ENCODE measurements at places on chromosomes 7 and 10.
A peak's percentile ranks its signal among the peaks of the same experiment; 100 is the strongest.

DNA sequence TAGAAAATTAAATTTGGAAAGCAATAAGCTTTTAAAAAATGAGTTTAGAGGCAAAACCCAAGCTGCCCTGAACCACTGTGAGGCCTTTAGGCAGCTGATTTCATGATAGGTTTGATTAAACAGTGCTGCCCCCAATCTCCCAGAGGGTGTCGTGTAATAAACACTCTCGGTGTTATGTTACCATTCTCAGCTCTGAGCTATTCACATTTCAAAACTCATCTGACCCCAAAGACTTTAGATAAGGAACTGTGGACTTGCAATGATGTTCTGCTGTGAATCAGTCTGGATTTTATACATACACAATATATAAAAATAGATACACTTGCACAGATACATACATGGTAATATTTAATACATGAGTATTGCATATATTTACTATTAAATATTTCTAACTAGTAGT lies 120.4 kb downstream of the MALRD1 start:
- DNase-seq = no peak

DNA sequence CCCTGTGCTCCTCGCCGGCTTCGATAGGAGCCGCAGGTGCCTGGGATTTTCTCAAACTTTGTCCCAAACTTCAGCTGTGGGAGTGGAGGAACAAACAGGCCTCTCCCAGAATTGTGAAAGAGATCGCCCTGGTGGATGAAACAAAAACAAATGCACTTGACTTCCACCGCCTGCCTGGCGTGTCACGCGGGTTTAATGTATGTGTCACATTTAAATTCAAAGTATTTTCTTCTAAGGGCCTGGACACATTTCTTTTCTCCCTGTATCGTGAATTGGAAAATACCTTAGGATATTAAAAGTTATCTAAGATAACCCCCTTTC lies 694 bp upstream of the WASL start:
- no peak for DNase-seq

DNA sequence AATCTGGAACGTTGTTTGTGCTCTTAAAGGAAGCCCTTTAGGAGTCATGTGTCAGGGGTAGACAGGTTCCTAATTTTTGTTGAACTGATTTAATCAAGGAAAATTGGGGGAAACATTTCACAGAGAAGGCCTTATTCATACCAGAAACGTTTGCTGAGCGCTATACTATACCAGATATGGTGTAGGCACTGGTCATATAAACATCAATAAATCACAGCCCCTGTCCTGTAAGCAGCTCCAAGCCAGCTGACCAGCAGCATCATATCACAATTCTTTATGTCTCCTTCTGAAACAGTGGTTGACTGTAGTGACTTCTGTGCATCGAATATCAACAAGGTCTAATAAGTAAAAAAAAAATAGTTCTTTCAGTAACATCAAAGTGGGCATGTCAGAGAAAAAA lies 1.1 kb downstream of the TMEM178B start:
- DNase-seq = no peak

DNA sequence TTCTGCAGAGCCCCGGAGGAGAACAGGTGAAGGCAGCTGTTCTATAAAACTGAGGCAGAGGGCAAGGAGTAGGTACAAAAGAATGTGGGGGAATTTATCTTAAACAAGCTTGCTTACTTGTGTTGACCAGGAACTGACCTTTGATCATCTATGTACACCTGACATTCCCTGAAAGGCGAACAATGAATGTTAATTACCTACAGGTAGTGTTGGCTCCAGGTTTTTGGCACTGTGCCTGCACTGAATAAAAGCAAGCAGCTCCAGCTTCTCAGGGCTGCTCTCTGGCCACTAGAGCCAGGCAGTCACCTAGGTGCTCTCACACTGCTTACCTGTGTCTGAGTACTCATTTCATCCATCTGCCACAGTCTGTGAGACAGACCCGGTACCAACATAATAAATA lies 87.0 kb downstream of the RAPGEF5 start:
- no peak for DNase-seq

DNA sequence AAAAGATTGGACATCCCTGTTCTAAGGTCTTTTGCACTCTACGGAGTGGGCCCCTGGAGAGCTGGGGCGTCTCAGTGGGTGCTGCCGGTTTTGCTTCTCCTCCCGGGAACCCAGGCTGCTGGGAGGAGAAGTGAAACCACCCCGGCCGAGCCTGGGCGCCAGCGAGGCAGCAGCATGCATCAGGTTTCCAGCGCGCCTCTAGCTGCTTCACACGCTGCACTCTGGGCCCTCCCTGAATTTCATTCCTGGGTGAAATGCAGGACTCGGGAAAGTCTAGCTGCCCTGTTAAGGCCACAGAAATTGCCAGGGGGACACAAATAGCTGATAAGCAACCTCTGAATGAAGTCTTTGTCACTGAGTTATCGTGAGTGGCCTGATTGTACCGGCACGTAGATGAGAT lies 127.4 kb downstream of the TRRAP start:
- no peak for DNase-seq

GRCh38 chr7:159317294-159317693 lies 172.6 kb upstream of the VIPR2 start:
- no peak for DNase-seq

DNA sequence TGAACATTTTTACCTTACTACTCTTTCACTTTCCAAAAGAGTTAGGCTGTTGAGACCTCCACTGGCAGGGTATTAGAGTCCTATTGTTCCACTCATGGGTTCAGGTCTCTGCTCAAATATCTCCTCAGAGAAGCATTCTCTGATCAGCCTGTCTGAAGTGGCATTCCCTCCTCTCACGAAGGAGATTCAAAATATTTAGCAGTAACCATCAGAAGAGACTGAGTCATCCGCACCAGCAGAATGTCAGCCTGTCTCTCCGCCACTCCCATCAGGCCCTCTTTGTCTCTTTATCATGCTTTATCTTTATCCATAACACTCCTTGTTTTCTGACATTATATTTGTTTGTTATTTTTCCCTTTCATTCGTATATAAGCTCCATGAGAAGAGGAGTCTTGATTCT lies 79.1 kb downstream of the AASS start:
- no peak for DNase-seq

GRCh38 chr7:68789597-68789996 lies 808.7 kb upstream of the AUTS2 start:
- no peak for DNase-seq

DNA sequence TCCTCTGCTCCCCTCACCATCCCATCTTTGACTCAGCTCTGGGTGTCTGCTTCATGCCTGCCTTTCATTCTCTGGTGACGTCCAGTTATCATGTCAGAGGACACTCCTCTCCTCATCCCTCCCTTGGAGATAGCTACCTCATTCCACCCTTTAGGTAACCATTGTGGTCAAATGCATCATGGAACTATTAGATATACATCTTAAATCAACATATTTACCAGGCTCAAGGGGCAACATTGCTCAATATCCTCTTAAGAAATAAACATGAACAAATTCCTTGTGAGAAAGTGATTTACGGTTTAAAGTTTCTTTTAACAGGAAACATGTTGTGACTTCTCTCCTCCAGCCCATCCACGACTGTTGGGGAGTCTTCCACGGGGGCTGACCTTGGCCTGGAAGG lies 511.6 kb upstream of the IGFBP3 start:
- DNase-seq = no peak

DNA sequence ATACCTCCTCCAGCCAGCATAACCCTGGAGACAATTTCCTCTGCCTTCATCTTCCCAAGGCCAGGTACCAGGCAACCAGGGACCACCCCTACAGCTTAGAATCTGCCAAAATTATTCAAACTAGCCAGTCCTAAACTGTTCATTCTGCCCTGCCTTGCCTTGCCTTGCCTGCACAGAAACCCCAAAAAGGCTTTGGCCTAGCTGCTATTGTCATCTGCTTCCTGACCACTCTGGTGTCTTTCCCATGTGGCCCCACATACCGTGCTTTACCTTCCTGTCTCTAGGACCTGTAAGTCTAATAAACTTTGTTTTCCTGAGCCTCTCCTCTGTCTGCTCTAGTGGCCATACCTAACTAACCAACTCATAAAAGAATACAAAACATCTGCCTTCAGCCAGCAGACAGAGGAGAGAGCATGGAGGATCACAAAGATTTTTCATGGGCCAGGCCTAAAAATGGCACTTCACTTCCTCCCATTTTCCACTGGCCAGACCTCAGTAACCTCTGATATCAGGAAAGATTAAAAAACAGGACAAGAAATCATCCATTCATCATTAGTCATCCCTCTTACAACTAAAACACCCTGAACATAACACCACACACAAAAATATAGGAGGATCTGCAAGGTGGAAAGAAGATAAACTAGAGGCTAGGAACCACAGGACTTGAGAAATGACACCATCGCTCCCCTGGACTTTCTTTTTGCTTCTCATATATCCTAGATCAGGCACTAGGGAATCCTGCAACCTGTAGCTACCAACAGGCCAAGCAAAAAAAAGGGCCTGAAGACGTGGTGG lies 51.5 kb downstream of the IMMP2L start:
- no peak for DNase-seq

DNA sequence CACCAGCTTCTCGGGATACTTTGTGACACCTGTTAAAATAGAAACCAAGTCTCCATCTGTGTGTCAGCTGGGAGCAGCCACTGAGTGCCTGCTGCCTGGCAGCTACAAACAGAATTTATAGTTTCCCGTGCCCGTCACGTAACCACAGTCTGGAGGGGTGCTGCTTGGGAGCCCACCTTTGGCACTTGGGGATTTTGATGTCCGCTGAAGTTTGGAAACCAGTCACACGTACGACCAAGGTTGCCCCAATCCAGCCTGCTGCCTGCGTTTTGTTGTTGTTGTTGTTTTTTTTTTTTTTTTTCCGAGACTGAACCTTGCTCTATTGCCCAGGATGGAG lies 1.6 kb downstream of the TRRAP start:
- DNase-seq = no peak

- no peak for DNase-seq
These were observed 108.1 kb downstream of the CFTR start for GRCh38 chr7:117587931-117588330.

GRCh38 chr10:76555067-76555670 lies 1082.4 kb downstream of the KCNMA1 start:
- no peak for DNase-seq

DNA sequence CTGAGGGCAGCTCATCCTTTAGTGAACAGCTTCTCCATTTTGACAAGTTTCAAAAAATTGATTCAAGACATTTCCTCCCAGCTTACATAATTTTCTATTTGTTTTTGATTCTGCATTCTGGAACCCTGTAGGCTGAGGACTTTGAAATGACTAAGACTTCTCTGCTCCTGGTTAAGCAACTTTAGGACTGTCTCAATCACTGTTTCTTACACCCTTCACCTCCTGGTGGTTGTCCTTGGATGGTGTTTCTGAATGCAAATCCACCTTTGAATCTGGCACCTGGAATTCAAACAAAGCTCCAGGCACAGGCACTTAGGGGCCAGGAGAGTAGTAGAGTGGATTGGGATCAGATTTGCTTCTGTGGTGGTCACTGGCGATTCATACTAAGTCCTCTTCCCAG lies 595.5 kb downstream of the LRMDA start:
- no peak for DNase-seq

GRCh38 chr10:90859321-90859751 lies 1.5 kb upstream of the HTR7 start:
- no peak for DNase-seq

- DNase-seq = no peak
These were observed 41.1 kb upstream of the IL15RA start for GRCh38 chr10:6018422-6018821.

DNA sequence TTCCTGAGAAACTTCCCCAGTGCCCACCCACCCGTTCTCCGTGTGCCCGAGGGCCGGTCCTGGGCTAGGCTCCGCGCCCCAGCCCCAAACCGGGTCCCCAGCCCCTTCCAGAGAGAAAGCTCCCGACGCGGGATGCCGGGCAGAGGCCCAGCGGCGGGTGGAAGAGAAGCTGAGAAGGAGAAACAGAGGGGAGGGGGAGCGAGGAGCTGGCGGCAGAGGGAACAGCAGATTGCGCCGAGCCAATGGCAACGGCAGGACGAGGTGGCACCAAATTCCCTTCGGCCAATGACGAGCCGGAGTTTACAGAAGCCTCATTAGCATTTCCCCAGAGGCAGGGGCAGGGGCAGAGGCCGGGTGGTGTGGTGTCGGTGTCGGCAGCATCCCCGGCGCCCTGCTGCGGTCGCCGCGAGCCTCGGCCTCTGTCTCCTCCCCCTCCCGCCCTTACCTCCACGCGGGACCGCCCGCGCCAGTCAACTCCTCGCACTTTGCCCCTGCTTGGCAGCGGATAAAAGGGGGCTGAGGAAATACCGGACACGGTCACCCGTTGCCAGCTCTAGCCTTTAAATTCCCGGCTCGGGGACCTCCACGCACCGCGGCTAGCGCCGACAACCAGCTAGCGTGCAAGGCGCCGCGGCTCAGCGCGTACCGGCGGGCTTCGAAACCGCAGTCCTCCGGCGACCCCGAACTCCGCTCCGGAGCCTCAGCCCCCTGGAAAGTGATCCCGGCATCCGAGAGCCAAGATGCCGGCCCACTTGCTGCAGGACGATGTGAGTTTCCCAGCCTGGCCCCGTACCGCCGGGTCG lies at the start of gene SCD:
Gene SCD, plus strand, starts transcription at position 469 of the 803 bp plus-strand sequence. Its CDS starts 272 bp downstream, at position 741.
- DNase-seq = peak; percentile 85

DNA sequence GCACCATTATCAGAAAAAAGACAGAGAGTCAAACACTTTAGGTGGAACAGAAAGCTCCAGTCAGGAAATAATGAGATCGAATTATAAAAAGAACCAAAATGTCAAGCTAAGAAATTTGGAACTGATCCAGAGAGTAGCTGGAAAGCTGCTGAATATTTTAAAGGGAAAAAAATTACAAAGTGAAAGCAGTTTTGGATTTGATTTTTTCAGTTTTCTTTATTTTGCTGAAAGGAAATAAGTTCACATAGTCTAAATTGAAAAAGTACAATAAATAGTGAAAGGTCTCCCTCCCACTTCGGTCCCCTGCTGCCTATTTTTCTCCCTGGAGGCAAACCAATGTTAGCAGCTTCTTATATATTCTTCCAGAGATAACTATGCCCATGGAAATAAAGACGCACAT lies 11.3 kb upstream of the TOMM7 start:
- no peak for DNase-seq

DNA sequence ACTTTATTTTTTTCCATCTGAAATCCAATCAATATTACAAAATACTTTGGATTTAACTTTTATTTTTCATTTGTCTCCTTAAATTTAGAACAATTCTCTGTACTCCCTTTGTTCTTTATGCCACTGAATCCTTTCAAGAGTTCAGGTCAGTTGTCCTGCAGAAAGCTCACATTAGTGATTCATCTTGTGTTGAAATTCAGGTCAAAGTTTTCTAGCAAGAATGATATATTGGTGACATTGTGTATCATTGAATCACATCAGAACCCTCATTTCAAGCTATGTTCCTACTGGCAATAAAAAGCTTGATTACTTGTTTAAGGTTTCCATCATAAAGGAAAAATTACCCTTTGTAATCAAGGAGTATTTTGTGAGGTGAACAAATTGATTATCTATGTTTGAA lies 378.8 kb upstream of the STEAP1 start:
- no peak for DNase-seq

- DNase-seq = peak; percentile 49
These were observed 568.1 kb upstream of the LRRN3 start for GRCh38 chr7:110522761-110523200.

- DNase-seq = peak; percentile 88
These were observed 985 bp upstream of the CYTH3 start for GRCh38 chr7:6273380-6273837.

- no peak for DNase-seq
These were observed 299.9 kb downstream of the GRID1 start for GRCh38 chr10:86066696-86067095.

All from SHP77 treated with DMSO at 0.1 percent for 48 hours (cell line).